Transverse colon (tissue), 4 donors: ENCODE measurements at places on chromosomes 16 and 17. TPM values are rescaled to one million over a fixed set of nuclear protein-coding genes. Genes with fewer than 3 reads are reported as not detected.

DNA sequence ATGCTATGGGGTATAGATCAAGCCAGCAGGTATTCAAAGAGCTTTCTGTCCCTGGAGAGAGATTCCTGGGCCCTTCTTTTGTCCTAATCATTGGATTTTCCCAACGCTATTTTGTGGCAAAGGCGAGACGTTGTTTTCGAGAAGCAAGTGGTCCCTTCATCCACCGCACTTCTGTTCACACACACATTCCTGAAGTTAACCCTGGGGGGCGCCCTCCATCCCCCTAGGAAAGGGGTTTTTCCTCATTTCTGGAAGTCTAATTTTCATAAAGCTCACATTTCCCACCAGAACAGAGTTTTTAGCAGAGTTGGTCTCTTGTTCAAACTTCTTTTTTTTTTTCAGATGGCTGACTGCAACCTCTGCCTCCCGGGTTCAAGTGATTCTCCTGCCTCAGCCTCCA, 11.9 kb downstream of the SCGB1C2 start:
- DNase-seq = no peak

UNK gene
- total RNA-seq = 98.9 TPM

- no peak for DNase-seq
These were observed 33.1 kb upstream of the C16orf78 start for GRCh38 chr16:49340466-49340865.

GRCh38 chr16:71205482-71206131, 24.9 kb downstream of the HYDIN start:
- no peak for DNase-seq

- DNase-seq = peak; percentile 94
These were observed 3.3 kb upstream of the HOXB8 start for GRCh38 chr17:48618256-48618896.

RSKR gene
- total RNA-seq = 8.3 TPM

- no peak for DNase-seq
These were observed 48.6 kb upstream of the DDX52 start for GRCh38 chr17:37691807-37692206.

GRCh38 chr17:70271672-70272071, 102.3 kb downstream of the KCNJ2 start:
- DNase-seq = no peak

DNA sequence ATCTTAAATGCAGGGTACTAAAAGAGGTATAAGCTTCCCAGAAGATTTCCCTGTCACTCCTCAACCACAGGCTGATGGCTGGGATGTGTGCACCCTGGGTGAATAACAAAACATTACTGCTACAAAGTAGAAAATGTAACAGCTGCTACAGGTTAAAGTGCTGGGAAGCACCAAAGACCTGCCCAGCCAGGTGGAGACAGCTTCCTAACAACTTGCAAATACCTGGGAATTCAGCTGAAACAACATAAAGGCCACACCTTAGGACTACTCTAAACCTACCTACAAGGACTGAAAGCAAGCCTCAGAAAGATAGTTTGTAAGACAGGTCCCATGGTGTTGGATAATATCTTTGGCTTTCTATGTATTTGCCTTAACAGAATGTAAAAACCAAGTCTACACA, 118.5 kb downstream of the CEP112 start:
- peak; percentile 12 for DNase-seq

GRCh38 chr17:50093807-50094206, 1.3 kb upstream of the PDK2 start:
- DNase-seq = no peak

GRCh38 chr17:48393283-48393682, 36.7 kb downstream of the SKAP1 start:
- no peak for DNase-seq

MVP gene
- 566 TPM for total RNA-seq

DNA sequence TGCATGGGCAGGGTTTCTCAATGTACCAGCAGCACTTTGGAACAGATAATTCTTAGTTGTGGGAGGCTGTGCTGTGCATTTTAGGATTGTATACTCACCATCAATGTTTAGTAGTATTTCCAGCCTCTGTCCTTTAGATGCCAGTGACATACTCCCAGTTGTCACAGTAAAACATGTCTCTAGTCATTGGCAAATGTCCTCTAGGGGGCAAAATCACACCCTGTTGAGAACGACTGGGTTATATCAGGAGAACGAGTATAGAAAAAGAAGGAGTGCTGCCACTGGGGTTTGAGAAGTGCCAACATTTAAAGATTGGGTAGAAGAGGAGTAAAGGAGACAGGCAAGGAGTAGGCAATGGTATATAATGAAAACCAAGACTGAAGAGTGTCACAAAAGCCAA, 37.9 kb upstream of the SMIM36 start:
- no peak for DNase-seq

DNA sequence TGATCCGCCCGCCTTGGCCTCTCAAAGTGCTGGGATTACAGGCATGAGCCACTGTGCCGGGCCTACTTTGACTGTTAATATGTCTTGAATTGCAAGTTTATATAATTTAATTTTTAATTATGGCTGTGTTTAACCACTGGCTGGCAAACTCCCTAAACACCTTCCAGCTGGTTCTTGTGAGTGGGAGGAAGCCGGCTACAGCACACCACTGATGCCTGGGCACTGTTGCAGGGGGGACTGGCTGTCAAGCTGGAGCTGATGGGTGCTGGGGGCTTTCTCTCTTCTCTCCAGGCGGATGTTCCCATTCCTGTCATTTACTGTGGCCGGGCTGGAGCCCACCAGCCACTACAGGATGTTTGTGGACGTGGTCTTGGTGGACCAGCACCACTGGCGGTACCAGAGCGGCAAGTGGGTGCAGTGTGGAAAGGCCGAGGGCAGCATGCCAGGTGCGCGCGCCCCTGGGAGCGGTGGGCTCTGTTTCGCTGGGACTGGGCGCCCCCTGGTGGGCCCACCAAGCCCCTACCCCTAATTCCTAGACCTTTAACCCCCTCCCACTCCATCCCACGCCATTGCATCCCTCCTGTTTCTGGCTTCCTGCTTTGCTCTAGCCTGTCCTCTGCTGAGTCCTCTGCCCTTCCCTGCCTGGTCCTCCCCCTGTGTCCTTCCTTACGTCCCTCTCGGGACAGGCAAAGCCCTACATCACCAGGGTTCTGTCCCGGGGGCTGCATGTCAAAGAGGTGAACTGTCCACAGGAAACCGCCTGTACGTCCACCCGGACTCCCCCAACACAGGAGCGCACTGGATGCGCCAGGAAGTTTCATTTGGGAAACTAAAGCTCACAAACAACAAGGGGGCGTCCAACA, 9.5 kb downstream of the TBX21 start:
- DNase-seq = no peak

- DNase-seq = no peak
These were observed 15.0 kb upstream of the PITPNA start for GRCh38 chr17:1577583-1578013.

- no peak for DNase-seq
These were observed 55.3 kb downstream of the CLUH start for GRCh38 chr17:2656283-2656682.

- no peak for DNase-seq
These were observed 11.6 kb upstream of the SEPHS2 start for GRCh38 chr16:30457256-30457655.

GRCh38 chr16:46937536-46937935, 35.9 kb downstream of the DNAJA2 start:
- no peak for DNase-seq
